ENCODE measurements at places on chromosomes 3 and 15.
A peak's percentile ranks its signal among the peaks of the same experiment; 100 is the strongest.

DNA sequence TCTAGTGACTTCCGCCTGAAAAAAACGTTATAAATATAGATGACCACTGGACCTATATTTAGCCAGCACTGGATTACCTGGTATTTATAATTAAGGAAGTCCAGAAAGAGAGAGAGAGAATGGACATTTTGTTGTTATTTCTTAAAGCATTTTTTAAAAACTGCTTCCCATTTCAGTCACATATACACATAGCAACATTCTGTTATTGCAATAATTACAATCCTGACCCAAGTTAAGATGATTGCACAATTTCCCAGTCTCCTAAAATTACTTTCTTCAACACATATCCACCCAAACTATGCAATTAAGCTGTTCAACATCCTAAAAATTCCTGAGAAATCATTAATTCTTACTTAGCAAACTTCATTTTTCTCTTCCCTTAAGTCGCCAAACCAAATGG is 37.7 kb downstream of the PCSK6 start:
- no peak for DNase-seq

DNA sequence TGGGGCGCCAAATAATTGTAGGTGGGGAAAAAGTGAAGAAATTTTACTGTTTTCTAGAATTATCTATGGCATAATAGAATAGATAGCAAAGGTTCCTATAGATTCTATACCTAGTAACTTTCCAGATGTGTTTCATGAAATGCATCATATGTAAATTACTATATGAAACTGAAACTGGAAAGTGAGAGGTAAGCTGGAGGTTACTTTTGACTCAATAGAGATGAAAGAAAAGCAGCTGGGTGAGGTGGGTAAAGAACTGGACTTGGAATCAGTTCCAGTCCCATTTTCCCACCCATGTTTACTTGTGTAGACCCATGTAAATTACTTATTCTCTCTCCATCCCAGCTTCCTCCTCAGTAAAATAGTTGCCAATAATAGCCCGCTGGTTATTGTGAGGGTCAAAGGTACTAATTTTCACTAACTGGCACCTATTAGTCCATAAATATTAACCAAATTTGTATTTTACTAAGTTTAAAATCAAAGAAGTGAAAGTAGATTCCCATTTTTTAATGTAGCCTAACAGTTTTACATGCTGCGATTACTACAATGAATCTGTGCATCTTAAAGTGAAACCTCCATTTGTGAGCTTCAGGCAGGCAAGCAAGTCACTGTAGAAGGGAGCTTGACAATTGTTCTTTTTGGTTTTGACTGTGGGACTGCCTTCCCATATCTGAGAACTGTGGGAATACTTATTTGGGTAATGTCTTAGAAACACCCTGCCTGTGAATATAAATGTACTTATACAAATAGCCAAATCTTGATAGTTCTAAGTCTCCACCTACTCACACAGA is 312.1 kb downstream of the SLC9A9 start:
- no peak for DNase-seq

DNA sequence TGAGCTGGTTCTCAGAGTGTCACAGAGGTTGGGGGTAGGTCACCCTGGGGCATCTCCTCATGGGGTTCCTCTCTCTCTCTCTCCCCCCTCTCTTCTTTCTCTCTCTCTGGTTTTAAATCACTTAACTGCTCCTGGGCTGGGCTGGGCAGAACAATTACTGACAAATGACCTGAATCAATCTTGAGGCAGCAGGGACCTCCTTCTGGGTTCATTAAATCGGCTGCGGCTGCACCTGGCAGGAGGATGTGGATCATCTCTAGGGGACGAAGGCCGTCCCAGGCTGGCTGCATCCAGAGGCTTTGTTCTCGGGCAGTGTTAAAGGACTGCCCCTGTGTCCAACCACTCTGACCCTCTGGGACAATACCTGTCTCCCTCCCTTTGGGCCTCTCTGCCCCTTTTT is 143.1 kb downstream of the TLE3 start:
- no peak for DNase-seq

GRCh38 chr15:95302206-95302605 is 1028.3 kb upstream of the NR2F2 start:
- no peak for DNase-seq

DNA sequence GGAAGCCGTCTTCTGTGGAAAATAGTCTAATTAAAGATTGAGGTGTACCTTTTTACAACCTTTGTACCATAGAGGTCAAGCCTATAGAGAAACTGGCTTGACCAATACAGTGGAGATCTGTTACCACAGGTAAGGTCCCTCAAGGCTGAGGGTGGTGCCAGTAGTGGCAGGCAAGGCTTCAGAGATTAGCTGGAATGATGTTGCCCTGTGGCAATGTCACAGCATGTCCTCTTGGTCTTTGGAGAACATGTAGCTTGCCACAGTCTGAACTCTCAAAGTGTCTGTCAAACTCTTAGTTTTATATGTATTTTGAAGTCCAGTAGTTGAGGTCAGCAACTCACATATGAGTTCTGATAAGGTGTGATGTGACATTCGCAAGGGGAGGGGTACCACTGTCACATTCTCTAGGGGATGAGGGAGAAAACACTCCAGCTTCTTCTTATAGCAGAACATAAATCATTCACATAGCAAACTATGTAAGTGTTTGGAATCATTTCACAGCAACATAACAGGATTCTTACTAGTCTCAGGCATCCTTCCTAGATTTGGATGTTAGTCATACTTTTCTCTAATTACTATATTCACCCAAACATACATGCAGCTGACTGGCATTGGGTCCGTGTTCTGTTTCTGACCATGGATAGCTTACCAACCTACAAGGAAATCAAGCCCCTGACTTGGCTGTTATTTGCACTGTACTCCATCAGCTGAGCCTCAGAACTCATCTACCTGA is 173.6 kb downstream of the UBE2E2 start:
- no peak for DNase-seq

GRCh38 chr3:197562398-197563251 is 6.9 kb upstream of the BDH1 start:
- DNase-seq = no peak

GRCh38 chr15:62879770-62880169 is 162.8 kb upstream of the TPM1 start:
- DNase-seq = peak; percentile 31

DNA sequence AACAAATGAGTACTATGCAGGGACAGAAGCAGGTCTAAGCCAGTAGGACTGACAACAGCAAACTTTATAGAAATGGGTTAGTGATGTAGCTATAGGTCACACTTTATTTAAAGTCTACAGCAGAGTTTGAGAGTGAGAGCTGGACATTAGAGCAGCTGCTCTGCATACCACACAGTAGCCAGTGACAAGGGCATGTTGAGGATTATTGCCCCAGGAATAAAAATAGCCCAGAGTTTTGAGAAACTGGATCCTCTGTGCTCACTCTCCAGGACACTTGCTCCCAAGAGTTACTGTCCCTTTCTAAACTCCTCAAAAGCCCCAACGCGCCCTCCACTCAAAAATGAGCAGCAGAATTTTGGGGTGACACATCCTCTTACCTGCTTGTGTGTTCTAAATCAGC is 21.1 kb downstream of the LRTM1 start:
- no peak for DNase-seq

DNA sequence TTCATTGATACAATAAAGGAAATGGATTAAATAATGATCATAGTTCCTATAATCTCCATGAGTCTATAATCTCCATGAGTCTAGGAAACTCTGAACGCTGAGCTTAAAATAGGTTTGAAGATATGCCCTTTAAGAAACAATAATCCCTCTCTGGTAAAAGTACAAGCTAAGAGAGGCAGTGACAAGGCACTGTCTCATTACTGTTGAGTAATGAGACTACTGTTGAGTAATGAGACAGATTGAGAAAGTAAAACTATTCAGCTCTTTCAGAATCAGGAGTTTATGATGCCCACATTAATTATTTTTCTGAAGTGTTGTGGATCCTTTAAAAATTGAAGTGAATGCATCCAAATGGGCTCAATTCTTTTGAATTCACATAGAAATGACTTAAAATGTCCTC is 235.5 kb upstream of the THRB start:
- no peak for DNase-seq

DNA sequence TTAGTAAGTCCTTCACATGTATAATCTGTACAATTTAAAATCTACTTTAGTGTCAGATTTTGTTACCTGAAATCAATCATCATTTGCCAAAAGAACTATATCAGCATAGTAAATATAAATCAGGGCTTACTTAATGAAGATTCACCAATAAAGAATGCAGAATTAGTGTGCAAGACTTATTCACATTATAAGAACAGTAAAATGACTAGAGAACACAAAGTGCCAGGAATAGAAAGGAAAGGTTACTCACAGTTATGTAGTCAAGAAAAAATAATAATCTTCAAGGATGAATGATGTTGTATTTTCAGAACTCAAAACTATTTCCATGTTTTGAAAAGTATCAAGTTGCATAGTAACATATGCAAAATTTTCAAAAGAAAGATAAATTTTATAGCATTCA is 891.9 kb downstream of the ROBO1 start:
- DNase-seq = no peak

GRCh38 chr15:89148126-89148525 is 59.9 kb downstream of the ABHD2 start:
- DNase-seq = no peak

DNA sequence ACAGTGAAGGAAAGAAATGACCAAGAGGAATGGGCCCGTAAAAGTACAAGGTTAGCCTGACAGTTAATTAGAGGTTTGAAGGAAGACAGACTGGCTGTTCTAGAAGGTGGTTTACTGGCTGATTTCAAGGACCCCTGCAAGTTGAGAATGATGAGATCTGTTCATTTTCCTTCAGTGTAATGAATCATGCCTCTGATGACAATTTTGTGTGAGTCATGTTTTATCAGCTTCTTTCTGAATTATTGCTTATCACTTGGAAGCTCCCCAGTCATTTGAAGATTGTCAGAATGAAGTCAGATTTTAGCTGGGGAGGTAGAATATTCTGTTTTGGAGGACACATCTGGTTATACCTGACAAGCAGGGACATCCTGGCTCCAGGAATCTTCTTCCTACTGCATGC is 50.6 kb downstream of the DRD3 start:
- no peak for DNase-seq

DNA sequence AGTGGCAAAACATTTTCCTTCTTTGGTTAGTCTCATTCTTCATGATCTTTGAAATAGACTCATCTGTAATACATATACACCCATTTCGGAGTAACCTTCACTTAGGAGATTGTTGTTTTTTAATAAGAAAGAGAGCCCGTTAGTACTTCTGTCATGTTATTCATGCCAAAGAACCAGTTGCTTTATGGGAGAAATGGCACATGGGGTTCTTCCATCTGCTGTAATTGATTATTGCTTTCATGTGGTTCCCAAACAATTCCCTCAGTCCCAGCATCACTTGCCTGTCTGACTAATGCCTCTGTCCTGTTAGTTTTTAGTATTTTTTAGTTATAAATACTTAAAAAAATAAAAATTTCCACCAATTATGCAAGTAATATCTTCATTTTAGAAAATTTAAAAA is 33.8 kb upstream of the FAH start:
- DNase-seq = no peak

DNA sequence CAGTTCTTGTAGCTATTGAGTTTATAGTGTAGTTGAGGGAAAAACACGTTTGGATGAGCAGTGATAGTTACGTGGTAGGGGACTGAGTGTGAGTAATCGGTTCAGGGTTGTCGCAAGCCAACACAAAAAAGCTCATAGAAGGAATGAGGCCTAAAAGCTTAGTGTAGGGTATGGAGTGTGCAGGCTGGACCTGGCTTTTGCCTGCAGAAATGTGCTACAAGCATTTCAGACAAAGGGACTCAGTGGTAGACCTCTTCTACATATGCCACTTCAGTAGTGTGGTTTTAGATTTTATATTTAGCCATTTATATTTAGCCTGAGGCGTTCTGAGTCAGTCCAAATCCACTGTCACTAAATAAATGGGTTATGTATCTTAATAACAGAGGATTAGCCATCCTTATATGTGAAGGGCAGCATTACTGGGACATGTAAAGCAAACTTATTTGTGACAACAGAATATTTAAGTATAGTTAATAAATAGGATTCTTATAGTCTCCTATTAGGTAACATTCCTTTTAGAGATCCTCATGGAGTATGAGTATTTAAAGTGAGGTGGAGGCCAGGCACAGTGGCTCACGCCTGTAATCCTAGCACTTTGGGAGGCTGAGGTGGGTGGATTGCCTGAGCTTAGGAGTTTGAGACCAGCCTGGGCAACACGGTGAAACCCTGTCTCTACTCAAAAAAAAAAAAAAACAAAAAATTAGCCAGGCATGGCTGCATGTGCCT is 21.8 kb downstream of the ATP2C1 start:
- no peak for DNase-seq

DNA sequence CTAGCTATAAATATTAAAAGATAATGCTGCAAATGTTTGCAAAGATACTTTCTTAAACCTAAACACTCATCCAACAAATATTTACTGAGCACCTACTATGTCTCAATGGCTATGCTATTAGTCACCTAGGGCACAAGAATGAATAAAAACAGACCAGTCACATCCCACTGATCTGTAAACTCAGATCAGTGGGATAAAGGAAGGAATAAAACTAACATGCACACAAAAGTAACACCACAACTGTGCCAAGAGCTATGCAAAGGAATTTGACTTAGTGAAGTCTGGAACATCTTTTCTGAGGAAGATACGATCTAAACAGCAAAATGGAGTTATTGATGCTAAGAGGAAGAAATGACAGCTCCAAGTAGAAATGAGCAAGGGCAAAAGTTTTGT is 56.6 kb downstream of the CBLB start:
- no peak for DNase-seq

- no peak for DNase-seq
These were observed 66.9 kb upstream of the THBS1 start for GRCh38 chr15:39513936-39514335.

DNA sequence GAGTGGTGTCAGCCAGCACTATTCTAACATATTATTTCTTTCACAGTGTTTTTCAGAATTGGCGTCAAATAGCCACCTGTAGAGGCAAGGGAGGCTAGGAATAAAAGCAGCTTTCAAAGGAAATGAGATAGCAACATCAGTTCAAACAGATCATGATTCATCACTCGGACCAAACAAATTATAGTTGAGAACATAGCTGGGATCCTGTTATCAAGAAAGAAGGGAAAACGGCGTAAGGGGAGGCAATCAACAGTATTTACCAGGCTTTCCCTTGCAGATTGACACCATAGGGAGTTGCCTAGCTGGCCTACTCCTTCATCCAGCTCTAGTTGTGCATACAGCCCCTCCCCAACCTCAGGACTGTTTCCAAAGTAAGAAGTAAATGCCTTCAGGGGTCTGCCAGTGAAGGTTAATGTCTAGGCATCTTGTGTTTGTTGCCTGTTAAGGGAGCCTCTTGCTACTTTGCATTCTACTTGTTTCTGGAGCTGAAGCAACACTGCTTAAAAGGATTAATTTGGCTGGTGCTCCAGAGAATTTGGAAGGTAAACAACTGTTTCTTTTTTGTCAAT is 286.5 kb downstream of the NSUN3 start:
- no peak for DNase-seq

All from hematopoietic multipotent progenitor cell (in vitro differentiated cells).